ENCODE measurements at places on chromosomes 4 and X. TPM values are rescaled to one million over a fixed set of nuclear protein-coding genes. Genes with fewer than 3 reads are reported as not detected.

The TMPRSS11B gene
- total RNA-seq: not detected

The FAM241A gene
- total RNA-seq: 0.81 TPM

The TSPAN6 gene
- 15.6 TPM for total RNA-seq

The MAGEA2 gene
- total RNA-seq: not detected

The CLDN34 gene
- total RNA-seq: not detected

The RHOXF1 gene
- not detected for total RNA-seq

The ASB11 gene
- not detected for total RNA-seq

The FRAS1 gene
- 32.2 TPM for total RNA-seq

The IL3RA gene
- 0.25 TPM for total RNA-seq

The SNX12 gene
- total RNA-seq: 50.8 TPM

The DCAF12L2 gene
- total RNA-seq: under 0.01 TPM

The TMEM35A gene
- total RNA-seq: 0.38 TPM

The SMIM10L2A gene
- 2.3 TPM for total RNA-seq

The PLP1 gene
- total RNA-seq: not detected

The FDCSP gene
- total RNA-seq: not detected

The PDLIM3 gene
- 17.8 TPM for total RNA-seq

The NFKB1 gene
- total RNA-seq: 21.0 TPM

The PLA2G12A gene
- 11.1 TPM for total RNA-seq

The MAGEH1 gene
- total RNA-seq: 21.3 TPM

The DOK7 gene
- 8.6 TPM for total RNA-seq

The GNRHR gene
- not detected for total RNA-seq

The ADAM29 gene
- total RNA-seq: not detected

The SEC31A gene
- 112 TPM for total RNA-seq

The SLC6A8 gene
- 53.7 TPM for total RNA-seq

The MAGEA9B gene
- not detected for total RNA-seq

The SMIM31 gene
- not detected for total RNA-seq

All from mesangial cell (primary cell).